Stimulated activated CD4-positive, alpha-beta T cell treated with anti-CD3 and anti-CD28 coated beads, Interleukin-1b, Interleukin-23, amount 100 ng/mL, for 1 hour (primary cell): ENCODE measurements at places on chromosomes 5 and 9.

GRCh38 chr5:150609843-150610584 lies 30.4 kb upstream of the SYNPO start:
- no peak for DNase-seq

DNA sequence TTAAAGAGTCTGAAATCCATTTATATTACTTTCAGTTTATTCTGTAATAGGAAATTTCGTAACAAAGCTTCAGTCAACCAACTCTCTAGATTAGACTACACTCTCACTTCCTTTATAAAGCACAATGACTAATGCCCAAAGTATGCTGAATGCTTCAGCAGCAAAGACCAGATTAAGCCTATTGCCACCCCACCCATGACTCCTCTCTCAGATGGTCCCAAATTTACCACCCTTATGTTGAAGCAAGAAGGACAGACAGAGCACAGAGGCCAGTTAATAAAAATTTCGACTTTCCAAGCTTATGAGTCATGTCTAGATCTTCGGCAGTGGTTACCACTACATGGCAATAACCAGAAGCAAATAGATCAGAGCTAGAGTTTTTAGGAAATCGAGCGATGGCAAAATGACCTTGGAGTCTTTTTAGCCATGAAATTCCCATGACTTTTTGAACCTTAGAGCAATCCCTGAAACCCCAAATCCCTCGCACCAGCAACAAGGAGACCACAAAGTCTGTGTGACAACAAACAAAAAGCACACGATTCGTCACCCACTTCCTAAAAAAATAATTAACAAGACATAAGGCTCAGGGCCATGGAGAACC lies 287.8 kb upstream of the RASA1 start:
- DNase-seq, result no peak

GRCh38 chr5:150410524-150411244 lies 2.0 kb downstream of the CD74 start:
- no peak for DNase-seq

GRCh38 chr9:111752455-111752854 lies 42.3 kb downstream of the SHOC1 start:
- DNase-seq, result no peak

- no peak for DNase-seq
Measured at GRCh38 chr5:157714596-157714864, 16.7 kb upstream of the THG1L start.

DNA sequence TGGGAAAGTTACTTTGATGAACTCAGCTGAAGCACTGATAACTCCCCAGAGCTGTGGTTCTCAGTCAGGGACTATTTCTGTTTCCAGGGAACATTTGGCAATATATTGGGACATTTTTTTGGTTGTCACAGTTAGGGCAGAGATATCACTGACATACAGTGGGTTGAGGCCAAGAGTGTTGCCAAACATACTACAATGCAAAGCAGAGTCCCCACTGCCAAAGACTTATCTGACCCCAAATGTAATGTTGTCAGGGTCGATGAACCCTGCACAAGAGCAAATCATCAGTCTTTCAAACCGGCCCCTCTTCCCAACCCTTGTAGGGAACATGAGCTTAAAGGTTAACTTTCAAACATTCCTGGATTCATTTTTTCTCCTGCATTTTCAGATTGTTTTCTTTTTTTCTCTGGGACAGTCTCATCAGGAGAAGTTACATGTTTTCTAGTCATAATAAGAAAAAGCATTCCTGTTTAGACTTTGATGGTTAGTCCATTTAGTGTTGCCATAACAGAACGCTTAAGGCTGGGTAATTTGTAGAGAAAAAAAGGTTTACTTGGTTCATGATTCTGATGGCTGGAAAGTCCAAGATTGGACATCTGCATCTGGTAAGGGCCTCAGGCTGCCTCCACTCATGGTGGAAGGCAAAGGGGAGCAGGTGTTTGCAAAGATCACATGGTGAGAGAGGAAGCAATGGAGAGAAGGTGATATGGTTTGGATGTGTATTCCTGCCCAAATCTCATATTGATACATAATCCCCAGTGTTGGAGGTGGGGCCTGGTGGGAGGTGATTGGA lies 18.8 kb upstream of the SUB1 start:
- no peak for DNase-seq

DNA sequence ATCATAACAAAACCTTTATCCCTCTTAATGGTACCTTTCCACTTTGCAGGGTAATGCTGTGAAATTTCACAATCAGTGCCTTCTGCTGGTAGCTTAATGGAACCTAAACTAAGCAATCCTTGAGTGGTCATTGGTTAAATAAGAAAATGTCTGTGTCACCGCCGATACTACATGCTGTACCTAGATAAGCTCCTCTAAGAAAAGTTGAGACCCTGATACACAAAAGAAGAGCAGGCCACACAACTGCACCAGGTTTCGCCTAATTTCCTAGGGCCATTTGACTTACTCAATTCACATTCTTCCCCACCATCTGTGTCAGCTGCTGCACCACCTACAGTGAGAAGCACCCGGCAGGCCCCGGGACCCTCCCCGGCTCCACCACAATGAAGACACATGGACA lies 9.0 kb upstream of the EDF1 start:
- DNase-seq, result no peak

GRCh38 chr9:113538131-113538530 lies 74.6 kb downstream of the RGS3 start:
- DNase-seq, result no peak

DNA sequence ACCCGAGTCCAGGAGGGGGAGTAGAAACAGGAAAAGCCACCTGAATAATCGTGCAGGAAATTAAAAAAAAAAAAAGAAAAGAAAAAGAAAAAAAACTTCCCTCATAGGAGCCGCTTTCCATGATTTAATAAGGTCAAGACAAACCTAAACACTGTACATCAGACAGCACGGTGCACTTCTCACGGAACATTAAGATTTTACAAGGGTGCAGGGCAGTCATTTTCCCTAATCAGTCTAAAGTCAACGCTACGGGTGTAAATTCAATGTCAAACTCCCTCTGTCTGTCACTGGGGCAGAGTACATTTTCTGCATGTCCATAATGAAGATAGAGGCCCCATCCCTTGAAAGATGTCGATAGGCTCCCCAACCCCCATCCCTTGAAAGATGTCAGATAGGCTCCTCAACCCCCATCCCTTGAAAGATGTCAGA lies 139.7 kb downstream of the TSSK1B start:
- no peak for DNase-seq

- DNase-seq, result no peak
Measured at GRCh38 chr9:113808391-113809358, 67.4 kb upstream of the ZNF618 start.

GRCh38 chr9:107888773-107889227 lies 399.2 kb upstream of the KLF4 start:
- DNase-seq, result no peak

GRCh38 chr5:17860660-17861315 lies 226.5 kb downstream of the TAF11L14 start:
- DNase-seq, result no peak

GRCh38 chr9:27118916-27119315 lies 9.9 kb downstream of the TEK start:
- DNase-seq, result no peak

DNA sequence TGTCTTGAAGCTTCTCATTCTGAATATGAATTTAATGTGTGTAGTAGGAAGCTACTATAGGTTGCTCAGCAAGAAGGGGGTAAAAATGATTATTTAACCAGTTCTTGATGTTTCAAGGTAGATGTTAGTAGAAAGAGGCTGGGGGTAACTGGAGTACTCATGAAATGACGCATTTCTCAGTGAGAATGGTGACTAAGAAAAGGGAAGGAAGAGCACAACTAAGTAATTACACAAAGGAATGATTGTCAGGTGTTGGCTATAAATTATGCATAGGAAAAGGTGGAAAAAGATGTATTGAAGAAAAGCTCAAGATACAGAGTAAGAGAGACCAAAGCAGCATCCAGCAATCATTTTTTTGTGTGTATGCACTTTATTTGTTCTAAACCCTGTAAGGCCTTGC lies 1.4 kb upstream of the PSIP1 start:
- no peak for DNase-seq

DNA sequence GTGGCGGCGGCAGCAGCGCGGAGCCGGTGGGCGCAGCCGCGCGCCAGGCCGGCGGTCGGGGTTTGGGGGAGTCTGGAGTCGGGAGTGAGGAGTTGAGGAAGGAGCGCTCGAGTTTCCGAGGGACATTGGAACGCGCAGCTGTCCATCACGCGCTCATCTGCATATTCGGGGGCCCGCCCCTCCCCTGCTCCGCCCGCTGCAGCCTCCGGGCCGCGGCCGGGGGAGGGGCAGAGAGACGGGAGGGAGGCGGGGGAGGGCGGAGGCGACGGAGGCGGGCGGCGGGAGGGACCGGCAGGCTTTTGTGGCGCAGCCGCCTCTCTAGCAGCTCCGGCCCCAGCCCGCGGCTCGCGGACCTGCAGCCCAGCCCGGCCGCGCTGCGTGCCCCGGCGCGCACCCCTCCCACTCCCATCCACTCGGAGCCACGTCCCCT lies at the start of gene IRX2:
IRX2 (minus strand) TSS at position 86 of the 430 bp plus-strand sequence. CDS start 264 bp downstream, outside the sequence.
- no peak for DNase-seq

GRCh38 chr5:32207355-32207634 lies 33.2 kb upstream of the GOLPH3 start:
- no peak for DNase-seq

DNA sequence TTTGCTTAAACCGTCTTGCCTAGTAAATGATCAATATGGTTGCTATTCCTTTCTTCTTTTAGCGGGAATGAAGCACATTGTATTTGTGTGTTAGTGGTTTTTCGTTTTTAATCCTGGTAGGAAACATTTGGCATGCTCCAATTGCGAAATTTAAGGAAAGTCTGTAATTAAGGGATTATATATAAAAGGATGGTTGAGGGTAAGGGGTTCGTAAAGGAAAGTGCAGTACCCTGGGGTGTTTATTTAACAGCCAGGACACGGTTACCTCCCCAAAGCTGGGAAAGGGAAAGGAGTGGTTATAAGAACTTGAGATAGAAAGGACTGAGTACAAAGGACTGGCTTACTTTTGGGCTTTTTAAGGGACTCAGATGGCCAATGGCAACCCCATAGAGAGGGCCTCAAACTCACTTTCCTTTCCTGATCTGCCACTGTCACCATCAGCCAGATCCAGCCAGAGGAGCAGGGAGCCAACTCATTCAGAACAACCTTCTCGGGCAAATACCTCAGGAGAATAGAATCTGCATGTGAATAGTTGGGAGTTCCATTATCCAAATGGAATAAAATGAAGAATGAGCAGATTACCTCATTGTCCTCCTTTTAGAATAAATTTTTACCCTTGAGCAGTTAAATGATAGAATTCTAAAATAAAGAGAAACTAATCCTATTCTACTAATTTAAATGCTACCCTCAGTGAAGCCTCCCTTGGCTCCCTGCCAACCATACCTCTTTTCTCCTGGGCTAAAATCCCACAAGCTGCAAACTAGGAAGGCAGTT lies 117.7 kb downstream of the SNCAIP start:
- DNase-seq, result no peak

GRCh38 chr9:99078717-99079116 lies 26.2 kb upstream of the TGFBR1 start:
- DNase-seq, result no peak

DNA sequence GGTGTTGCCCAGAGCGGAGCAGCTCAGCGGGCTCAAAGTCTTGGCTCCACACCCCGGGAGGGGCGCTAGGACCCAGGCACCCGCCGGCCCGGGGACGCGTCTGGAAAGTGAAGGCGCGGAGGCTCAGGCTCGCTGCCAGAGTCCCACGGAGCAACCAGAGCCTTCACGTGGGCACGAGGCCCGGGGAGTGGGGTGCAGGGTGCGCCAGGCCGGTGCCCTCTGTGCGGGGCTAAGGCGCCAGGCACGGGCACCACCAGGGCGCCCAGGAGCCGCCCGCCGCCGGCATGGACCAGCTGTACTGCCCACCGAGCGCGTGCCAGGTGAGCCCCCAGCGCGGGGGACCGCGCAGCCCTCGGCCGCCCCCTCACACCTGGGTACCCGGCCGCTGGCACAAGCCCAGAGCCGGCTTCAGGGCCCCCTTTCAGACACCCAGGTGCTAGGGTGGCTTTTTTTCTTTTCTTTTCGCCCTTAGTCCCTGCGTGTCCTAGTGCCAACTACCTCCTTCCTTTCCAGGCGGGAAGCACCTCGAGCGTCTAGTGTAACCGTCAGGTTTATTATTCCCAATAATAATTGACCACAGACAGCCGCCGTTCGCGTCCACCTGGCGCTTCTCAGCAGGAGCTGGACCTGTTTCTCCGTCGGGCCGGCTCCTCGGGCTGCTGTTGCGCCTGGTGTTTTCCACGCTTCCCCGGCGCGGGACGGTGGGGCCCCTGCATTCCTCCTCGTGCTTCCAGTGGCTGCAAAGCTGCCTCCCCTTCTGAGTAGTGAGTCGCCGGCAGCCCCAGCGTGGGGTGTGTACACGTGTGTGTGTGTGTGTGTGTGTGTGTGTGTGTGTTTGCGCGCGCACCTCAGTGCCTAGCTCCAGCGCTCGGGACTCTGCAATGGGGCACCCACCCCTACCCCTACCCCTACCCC lies 30.1 kb upstream of the PDE8B start:
- no peak for DNase-seq
